ENCODE measurements at places on chromosomes 16 and 17.

DNA sequence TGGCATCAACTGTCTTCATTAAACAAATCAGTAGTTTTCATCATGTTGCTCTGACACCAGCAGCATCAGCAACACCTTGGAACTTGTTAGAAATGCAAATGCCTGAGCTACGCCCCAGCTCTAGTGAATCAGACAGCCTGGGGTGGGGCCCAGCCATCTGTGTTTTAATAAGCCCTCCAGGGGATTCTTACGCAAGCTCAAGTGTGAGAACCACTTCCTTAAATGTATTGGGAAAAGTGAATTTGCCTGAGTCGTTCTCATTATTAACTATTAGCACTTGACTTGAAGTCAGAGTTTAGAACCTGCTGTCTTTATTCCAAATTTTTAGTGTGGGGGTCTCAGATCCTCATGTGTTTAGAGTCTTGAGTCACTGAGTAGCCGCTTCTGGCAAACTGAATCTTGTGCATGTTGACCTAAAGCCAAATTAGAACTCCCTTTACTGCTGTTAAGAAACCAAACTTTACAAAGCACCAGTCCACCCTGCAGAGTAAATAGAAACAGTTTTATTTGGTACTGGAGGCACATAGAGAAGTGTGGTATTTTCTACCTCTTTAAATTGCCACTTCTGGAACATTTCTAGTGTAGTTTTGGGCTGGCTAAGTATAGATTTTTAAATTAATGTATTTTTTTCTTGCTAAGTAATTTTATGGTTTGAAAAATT is 137.4 kb upstream of the COX10 start:
- peak; percentile 47 for DNase-seq

GRCh38 chr16:61923629-61924028 is 112.6 kb downstream of the CDH8 start:
- DNase-seq, result no peak

- DNase-seq, result no peak
Measured at GRCh38 chr16:10769381-10769780, 25.7 kb downstream of the NUBP1 start.

DNA sequence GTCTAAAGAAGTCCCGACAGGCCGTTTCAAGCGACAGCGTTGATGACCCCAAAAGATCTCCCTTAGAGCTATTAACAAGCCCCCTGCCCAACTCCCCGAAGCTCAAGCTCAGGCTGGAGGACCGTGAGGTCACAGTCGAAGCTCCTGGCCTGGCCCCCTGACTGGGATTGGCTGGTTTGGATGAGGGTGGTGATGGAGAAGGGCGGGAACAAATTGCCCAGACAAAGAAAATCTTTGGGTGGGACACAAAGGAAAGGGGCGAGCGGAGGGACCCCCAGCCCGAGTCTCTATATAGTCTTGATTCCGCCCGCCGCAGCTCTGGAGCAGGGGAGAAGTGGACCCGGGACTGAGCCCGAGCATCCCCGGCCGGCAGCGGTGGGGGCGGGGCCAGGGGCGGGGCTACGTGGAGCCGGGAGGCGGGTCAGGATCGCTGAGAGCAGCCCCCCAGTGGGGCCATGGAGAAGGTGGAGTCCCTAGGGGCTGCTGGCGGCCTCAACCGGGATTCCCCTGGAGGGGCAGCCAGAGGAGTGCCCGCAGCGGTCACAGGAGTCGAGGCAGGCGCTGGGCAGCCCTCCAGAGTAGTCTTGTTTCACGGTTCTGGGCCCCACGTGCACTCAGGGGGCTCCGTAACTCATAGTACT is 982 bp upstream of the NEURL4 start:
- peak; percentile 95 for DNase-seq
